Common myeloid progenitor, CD34-positive (primary cell): ENCODE measurements at places on chromosomes 5 and 9.

GRCh38 chr9:128636024-128636390, 20.6 kb downstream of the DYNC2I2 start:
- no peak for DNase-seq

- DNase-seq: no peak
These were observed 26.5 kb downstream of the PPP2R2B start for GRCh38 chr5:146852089-146852488.

GRCh38 chr5:68222310-68222709, 6.8 kb downstream of the PIK3R1 start:
- DNase-seq: no peak

- peak; percentile 90 for DNase-seq
These were observed 3.9 kb downstream of the ACSL6 start for GRCh38 chr5:132007399-132008162.

GRCh38 chr5:38433160-38433861, 123.1 kb downstream of the LIFR start:
- DNase-seq: no peak

DNA sequence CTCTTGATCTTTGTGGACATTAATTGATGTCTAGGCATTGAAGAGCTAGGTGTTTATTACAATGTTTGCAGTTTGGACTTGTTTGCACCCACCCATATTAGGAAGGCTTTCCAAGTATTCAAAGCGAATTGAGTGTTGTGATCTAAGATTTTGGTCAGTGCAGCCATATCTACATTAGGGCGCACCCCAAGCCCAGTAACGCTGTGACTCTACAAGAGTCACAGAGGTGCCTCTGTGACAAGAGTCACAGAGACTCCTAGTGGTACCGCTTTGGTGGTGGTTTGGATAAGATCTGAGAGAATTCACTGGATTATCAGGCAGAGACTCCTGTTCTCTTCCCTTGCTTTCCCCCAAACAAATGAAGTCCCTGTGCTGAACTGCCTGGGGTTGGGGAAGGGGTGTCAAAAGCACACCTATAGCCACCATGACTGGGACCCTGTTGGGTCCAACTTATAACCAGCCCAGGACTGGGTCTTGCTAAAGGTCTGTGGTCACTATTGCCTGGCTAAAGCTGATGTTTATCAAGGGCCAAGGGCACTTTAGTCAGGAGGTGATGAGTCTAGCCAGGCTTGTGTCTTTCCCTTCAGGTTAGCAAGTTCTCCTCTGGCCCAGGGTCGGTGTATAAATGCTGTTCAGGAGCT, 114.1 kb upstream of the RIOK2 start:
- DNase-seq: peak; percentile 31

DNA sequence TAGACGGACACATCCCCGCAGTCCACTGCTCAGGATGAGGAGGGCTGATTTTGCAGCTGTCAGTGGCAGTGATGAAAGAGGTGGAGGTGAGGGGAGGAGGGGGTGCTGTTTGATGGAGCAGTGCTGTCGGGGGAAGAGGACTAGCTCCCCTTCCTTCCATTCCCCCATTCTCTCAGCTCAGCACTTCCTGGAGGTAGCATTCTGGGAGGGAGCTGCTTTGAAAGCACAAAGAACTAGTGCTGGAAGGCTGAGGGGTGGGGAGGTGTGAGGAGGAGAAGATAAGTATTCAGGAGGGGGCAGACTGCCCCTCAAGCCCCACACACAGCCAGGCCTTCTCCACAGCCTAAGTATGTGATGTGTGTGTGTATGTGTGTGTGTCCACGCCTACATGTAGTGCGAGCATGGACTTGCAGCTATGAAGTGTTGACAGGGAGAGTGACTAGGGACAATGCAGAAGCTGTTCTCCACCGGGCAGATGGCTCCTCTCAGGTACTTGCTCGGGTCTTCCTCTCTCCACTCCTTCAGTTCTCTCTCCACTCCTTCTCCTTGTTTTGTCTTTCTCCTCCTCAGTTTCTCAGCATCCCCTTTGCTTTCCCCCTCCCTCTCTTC, 65.5 kb upstream of the HSPA9 start:
- no peak for DNase-seq

DNA sequence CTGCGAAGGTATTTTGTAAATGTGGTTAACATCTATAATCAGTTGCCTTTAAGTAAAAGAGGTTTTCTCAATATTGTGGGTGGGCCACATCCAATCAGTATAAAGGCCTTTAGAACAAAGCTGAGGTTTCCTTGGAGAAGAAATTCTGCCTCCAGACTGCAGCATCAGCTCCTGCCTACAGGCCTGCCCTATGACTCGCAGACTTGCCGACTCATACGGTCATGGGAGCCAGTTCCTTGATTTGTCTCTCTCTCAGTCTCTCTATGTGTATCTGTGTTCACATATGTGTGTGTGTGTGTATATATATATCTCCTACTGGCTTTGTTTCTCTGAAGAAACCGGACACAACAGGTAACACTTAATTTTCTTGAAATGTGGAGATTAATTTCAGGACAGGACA, 45.3 kb downstream of the SLC36A1 start:
- DNase-seq: peak; percentile 11

GRCh38 chr5:148816357-148816756, 10.1 kb upstream of the ADRB2 start:
- no peak for DNase-seq

- DNase-seq: no peak
These were observed 6.1 kb upstream of the ANGPTL2 start for GRCh38 chr9:127128341-127129072.

GRCh38 chr5:74406844-74407243, 233.7 kb downstream of the ENC1 start:
- DNase-seq: no peak

DNA sequence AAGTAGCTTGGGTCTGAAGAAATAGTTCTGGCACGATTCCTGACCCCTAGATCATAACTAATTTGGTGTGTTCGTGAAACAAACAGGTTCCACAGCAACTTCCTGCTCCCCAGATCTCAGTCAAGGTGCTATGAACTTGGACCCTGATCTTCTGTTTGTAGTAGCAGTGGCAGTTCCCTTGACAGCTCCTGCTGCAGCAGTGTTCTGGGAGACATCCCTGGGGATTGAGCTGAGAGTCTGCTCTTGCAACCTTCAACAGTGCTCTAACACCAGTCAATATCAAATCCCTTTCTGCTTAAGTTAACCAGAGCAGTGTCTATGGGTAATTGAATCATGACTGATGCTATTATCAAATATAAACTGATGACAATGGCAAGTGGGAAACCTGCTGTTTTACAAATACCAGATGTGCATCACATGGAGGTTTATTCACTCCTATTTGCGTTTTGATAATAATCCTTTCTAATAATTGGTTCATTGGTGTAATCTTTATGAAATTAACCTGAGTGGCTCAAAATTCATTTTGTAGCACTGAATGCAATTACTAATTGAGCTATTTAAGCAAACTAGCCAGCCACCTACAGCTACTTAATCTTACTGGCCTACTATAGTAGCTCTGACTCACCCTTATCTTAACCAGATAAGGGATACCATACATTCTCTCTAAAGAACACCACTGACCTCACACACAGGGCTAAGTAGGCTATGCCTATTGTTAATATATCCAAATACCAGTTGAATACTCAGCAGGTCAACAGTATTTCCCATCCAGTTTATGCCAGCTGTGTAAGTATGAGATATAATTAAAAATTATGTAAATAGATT, 21.9 kb downstream of the KDM4C start:
- DNase-seq: peak; percentile 8
